ENCODE measurements at places on chromosomes 7 and 10.

- no peak for DNase-seq
These were observed 18.8 kb upstream of the ZNF862 start for GRCh38 chr7:149819141-149819960.

GRCh38 chr7:22305706-22306105 lies 51.2 kb downstream of the RAPGEF5 start:
- no peak for DNase-seq

DNA sequence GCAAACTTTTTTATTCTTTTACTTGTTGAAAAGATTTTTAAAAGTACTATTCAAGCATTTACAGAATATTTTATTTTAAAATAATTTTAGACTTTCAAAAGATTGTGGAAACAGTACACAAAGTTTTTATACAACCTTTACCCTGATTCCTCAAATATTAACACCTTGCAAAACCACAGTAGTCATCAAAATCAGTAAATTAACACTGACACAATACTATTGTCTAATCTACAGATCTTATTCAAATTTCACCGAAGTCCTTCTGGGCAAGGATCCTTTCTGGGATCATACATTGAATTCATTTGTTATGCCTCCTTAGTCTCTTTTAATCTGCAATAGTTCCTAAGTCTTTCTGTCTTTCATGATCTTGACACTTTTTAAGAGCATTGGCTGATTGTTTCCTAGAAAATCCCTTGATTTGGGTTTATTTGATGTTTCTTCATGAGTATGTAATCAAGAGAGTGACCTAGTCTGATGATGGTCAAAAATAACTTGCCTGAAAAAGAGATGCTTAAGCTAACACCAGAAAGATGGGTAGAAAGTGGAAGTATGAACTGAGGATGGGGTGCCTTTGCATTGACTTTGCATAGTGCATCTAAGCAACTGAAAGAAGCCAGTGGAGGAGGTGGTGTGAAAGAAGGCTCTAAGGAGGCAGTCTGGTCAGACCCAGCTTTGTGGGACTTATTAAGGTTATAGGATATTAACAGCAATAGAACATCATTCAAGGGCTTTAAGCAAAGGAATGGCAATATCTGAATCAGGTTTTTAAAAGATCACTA lies 9.7 kb downstream of the STAMBPL1 start:
- DNase-seq, result no peak

- no peak for DNase-seq
These were observed 1115.6 kb upstream of the GHITM start for GRCh38 chr10:83023662-83024061.

GRCh38 chr10:4651404-4652037 lies 174.5 kb upstream of the AKR1E2 start:
- no peak for DNase-seq

GRCh38 chr10:61775111-61775510 lies 112.4 kb downstream of the CABCOCO1 start:
- no peak for DNase-seq

GRCh38 chr10:69009360-69009759 lies 20.8 kb downstream of the KIFBP start:
- no peak for DNase-seq

DNA sequence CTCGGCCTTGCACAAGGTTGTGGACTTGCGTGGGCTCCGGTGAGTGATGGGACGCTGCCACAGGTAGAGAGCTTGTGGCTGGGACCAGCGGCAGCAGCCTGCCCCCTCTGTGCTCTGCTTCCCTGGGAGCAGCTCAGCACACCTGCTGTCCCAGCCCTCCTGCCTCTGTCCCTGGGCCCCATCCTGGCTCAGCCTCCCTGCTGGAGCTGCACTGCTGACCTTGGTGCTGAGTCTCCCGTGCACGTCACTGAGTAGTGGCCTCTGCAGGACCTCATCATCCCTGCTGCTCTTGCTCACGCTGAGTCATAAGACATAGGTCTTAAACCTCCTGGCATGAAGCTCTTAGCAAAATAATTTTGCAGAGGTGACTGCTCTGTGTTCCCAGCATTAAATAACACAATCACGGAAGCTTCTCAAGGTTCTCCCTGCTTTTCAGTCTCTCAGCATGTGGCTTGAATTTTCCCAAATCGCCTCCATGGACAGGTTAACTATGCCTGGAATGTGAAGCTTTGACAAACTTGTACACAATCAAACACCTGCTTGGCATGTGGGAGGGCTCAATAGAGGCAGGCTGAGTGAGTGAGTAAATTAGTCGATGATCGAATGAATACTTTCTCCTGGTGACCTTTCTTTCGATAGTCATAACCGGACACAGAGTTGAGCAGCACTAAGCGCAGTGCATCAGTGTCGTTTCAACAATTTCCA lies 63.8 kb upstream of the NPS start:
- DNase-seq, result no peak

GRCh38 chr10:17092986-17093803 lies 36.4 kb downstream of the CUBN start:
- DNase-seq, result no peak

- no peak for DNase-seq
These were observed 17.6 kb upstream of the GDI2 start for GRCh38 chr10:5830629-5831445.

DNA sequence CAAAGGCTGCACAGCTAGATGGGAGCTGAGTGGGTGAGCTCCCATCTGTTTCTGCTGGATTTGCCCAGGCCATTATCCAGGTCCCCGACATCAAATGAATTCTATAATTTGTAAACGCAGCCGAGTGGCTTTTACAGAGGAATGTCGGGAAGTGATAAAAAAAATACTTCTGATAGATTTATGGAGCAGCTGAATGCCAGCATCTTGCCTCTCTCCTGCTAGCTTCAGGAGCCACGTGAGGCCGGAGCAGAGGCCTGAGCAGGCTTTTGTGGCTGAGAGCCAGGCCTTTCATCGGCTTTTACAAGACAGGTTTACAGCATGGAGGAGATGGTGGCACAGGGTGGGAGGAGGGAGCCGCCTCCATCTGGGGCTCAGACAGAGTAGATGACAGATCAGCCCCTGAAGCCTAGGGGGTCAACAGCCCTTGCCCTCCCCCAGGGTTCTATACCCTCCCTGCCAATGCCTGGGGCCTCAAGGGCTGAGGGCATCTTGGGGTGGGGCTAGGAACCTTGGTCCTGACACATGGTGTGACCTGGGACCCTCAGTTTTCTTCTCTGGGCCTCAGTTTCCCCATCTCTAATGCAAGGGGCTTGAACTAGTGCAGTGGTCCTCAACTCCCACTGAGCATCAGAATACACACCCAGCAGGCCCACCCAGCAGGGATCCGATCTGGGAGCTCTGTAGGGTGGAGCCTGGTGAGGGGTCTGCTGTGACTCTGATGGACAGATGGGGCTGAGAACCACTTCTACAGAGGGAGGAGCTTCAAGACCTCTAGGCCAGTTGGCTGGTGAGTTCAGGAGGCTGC lies 44.2 kb upstream of the PCBD1 start:
- DNase-seq, result no peak

- no peak for DNase-seq
These were observed 19.0 kb upstream of the RHOBTB1 start for GRCh38 chr10:60962946-60963345.

- DNase-seq, result no peak
These were observed 78.1 kb upstream of the VWDE start for GRCh38 chr7:12481722-12482121.

DNA sequence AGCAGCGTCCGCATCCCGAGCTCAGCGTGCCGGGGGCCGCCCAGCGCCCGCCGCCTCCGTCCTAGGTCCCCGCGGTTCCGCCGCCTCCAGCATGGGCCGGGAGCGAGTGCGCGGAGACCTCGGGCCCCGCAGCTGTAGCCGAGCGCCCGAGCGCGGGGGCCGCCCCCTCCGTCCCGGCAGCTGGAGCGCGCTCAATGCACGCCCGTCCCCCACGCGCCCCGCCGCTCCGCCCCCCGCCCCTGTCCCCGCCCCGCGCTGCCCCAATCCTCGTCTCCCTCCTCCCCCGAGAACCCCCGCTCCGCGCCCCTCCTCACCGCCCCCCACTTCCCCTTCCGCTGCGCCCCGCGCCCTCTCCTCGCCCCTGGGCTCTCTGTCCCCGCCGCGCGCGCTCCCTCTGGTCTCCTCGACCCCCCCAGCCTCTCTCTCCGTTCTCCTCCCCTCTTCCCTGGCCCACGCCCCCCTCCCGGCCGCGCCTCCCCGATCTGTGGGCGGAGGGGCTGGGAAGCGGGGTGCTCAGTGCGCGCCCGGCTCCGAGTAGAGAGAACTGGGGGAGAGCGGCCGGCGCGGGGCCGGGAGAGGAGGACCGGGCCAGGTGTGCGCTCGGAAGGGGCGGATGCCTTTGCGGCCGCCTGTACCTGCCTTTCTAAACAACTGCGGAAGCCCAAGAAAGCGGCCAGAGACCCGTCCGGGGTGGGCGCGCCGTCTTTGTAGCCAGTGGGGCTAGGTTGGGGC lies at the start of gene VIPR2:
VIPR2 (minus strand) TSS at position 110 of the 732 bp plus-strand sequence; CDS start at position 14, 96 bp downstream.
- DNase-seq, result no peak

- DNase-seq, result no peak
These were observed 71.4 kb downstream of the AHR start for GRCh38 chr7:17369691-17370426.

All from NCI-H2029 (cell line).